Placental pericyte (primary cell): ENCODE measurements at places on chromosomes 1 and 21. TPM values are rescaled to one million over a fixed set of nuclear protein-coding genes. Genes with fewer than 3 reads are reported as not detected.

The LRRC41 gene
- 88.2 and 142 TPM in 2 replicates for total RNA-seq

The SH2D1B gene
- not detected in 2 replicates for total RNA-seq

The PNRC2 gene
- total RNA-seq, result 68.9 and 83.4 TPM in 2 replicates

The BMP8B gene
- total RNA-seq, result under 0.01 and 0.14 TPM in 2 replicates

The LCE1E gene
- total RNA-seq, result not detected in 2 replicates

The ZNF695 gene
- 0.44 and 5.0 TPM in 2 replicates for total RNA-seq

The NCSTN gene
- 99.5 and 153 TPM in 2 replicates for total RNA-seq
